ENCODE measurements at places on chromosomes 4 and X.
A peak's percentile ranks its signal among the peaks of the same experiment; 100 is the strongest.

- no peak for DNase-seq
These were observed 23.0 kb upstream of the RADX start for GRCh38 chrX:106588801-106589200.

GRCh38 chr4:48033825-48034413, 17.3 kb downstream of the NIPAL1 start:
- peak; percentile 2 for DNase-seq

DNA sequence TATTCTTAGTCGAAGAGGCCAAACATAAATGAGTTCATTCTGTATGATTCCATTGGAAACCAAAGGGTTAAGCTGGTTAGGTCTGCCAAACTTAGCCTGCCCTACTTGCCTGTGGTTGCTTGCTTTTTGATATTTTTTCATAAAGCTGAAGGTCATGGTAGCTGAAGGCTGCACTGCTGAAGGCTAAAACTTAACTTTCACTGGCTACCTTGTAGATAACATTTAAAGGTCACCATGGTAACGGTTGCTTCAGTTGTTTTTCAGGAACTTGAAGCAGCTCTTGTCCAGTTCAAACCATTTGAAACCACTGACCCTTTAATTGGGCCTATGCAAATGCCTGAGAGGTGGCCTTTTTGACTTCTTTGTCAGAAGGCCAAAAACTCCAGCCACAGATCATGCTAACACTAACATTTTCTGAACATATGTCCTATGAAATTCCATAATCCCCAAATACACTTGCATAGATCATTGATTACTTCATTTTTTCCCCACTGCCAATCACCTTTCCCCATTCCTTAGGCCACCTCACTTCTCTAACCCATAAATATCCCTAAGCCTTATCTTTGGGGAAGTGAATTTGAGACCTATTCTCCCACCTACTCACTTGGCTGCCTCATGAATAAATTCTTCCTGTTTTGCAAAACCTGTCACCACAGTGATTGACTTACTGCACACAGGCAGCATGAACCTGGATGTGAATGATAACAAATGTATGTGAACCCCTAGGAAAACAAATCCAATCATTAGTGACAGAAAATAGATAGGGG, 10.7 kb upstream of the SMIM10L2A start:
- no peak for DNase-seq

- no peak for DNase-seq
These were observed 50.0 kb downstream of the FGFBP1 start for GRCh38 chr4:15888515-15888914.

GRCh38 chrX:97895751-97896150, 1012.0 kb downstream of the RPA4 start:
- peak; percentile 62 for DNase-seq

GRCh38 chr4:127518046-127518445, 114.7 kb upstream of the INTU start:
- DNase-seq, result no peak
